T-helper 1 cell (primary cell): ENCODE measurements at places on chromosomes 13 and 19.

DNA sequence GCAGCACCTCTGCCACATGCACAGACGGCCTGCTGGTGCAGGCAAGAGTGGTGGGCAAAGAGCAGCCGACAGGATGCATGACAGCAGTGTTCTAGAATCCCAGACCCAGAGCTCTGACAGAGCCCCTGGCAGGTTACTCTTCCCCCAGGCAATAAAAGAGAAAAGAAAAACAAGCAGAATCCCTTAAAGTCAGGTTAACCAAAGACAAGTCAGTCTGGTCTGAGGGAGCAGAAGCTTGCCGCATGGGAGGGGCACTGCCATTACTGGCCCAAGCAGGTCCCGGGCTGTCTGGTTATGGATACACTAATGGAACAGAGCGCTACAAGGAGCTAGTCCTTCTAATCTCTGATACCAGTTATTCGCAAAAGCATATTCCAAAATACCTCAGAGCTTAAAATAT is 36.1 kb upstream of the DOCK9 start:
- DNase-seq, result no peak

DNA sequence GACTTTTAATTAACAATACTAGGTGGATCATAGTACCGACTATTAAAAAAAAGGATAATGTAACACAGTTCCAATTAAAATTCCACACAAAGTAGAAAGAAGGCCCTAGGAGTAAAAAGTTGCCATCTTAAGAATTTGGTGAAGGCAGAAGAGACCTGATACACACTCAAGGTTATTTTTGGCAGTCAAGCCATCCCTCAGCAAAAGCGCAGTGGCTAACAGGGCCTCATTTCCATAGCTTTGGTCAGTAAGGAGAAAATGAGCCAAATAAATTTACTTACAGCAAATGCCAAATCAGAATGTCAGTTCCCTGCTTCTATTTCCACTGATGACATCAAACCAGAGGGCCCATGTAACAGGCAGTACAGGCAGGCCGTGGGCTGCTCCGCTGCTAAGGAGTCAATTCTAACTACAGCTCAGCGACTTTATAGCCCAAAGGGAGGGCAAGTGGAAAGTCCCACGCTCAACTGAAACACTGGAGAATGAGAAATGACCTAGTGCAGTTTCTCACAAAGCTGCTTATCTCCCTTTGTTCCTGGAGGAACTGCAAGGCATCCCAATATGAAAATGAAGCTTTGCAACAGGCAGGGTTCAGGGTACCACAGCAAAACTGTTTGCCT is 6.3 kb downstream of the ARGLU1 start:
- peak; percentile 18 for DNase-seq

DNA sequence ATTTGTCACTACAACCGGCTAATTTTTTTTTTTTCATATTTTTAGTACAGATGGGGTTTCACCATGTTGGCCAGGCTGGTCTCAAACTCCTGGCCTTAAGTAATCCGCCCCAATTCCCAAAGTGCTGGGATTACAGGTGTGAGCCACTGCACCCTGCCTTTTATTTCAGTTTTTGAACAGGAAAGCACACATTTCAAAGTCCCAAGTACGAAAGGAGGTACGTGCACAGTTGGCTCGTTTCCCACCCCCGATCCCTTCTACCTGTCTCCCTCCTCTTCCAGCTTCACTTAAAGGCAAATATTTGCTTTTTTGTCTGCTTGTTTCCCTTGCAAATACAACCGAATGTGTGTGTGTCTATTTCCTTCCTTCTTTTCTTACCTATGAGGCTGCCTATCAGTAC is 30.5 kb downstream of the ZIC5 start:
- DNase-seq, result no peak

DNA sequence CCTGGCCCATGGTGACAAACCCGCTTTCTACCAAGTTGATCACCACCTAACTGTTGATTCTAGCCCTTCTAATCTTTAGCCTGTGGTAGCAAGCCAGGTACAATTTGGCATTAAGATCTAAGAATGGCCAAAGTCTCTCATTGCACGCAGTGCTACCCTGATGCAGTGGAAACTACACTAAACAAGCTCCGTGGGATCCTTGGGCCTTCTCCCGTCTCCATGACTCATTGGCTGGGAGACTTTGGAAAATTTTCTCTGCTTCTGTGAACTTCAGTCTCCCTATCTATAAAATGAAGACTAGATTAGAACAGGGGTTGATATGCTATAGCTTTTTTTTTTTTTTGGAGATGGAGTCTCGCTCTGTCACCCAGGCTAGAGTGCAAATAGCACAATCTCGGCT is 223.0 kb downstream of the TSHZ3 start:
- DNase-seq, result no peak

DNA sequence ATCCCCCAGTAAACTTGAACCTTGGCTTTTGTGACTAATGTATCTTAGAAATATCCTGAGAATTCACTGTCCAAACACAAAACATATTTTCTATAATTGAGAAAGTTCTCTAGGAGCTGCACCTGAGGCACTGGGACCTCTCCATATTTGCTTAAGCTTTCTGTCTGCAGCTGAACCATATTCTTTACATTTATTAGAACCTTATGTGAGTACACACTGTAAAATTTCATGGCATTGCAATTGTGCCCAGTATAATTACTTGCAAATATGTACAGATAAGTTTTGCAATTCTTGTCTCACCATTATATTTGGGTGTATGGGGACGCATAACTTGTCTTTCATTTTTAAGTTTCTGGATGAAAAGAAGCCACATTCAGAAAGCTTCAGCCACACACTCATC is 280.7 kb upstream of the KLHL1 start:
- DNase-seq, result no peak

- DNase-seq, result no peak
Measured at GRCh38 chr19:7748756-7749155, 1.4 kb upstream of the CD209 start.

DNA sequence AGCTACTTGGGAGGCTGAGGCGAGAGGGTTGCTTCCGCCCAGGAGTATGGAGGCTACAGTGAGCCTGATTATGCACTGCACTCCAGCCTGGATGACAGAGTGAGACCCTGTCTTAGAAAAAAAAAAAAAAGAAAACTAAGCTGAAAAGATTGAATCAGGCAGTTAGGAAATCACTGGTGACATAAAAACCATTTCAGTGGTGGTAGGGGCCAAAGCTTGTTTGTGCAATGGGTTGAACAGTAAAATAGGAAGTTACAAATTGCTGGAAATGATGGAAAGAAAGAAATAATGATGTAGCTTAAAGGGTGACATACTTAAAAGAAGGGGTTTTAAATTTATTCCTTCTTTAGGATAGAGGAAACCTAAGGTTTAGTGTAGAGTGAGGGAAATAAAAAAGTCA is 4.8 kb upstream of the OXGR1 start:
- DNase-seq, result no peak

DNA sequence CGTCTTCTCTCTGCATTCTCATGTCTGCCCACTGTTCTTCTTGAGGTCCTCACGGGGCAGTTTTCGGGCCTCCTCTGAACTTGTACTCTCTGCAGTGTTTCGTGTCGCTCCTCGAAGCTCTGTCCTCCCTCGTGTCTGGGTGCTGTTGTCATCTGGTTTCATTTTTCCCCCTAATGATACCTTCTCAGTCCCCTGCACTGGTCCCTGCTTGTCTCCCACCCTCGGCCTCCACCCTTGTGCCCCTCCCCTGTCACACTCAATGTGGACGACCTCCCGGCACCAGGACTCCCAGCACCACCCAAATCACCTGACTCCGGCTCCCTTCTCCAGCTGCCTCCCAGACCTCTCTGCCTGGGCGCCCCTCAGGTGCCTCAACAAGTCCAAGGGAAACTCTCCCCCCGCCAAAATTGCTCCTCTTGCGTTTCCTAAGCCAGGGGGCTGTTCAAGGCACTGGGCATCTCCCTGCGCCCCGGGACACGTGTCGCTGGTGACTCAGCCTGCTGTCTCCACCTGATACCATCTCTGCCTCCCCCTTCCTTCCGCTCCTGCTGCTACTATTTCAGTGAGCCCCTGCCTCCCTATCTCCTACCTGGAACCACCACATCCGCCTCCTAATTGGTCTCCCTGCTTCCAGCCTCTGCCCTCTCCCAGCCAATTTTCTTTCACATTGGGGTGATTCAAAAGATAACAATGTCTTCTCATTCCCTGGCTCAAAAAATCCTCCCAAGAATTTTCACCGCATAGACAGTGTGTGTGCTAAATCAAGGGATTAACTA is 49.5 kb downstream of the RFX2 start:
- DNase-seq, result peak; percentile 49

GRCh38 chr19:8306235-8307054 is 1.7 kb downstream of the CD320 start:
- DNase-seq, result no peak

GRCh38 chr13:22735011-22735995 is 445.5 kb upstream of the SGCG start:
- DNase-seq, result no peak

DNA sequence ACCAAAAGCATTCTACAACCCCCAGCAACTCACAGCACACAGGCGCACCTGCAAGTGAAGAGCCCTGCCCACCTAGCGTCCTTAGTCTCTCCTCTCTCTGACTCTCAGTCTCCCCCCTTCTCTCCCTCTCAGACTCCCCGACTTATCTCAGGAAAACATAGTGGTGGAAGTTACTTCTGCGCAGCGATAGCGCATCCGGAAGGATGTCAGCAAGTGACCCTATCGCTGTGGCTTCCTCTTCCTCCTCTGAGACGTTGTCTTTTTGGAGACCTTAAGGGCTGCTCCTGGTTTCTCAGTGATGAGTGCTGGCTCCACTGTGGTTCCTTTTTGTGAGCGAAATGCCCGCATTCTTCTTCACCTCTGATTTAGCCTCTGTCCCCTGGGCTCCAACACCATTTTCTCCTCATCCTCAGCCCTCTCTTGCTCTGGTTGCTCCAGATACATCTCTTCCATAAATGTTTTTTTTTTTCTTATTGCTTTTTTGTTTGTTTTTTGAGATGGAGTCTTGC is 1.4 kb upstream of the YIF1B start:
- no peak for DNase-seq

GRCh38 chr13:102286326-102286725 is 115.5 kb downstream of the FGF14 start:
- DNase-seq, result no peak

DNA sequence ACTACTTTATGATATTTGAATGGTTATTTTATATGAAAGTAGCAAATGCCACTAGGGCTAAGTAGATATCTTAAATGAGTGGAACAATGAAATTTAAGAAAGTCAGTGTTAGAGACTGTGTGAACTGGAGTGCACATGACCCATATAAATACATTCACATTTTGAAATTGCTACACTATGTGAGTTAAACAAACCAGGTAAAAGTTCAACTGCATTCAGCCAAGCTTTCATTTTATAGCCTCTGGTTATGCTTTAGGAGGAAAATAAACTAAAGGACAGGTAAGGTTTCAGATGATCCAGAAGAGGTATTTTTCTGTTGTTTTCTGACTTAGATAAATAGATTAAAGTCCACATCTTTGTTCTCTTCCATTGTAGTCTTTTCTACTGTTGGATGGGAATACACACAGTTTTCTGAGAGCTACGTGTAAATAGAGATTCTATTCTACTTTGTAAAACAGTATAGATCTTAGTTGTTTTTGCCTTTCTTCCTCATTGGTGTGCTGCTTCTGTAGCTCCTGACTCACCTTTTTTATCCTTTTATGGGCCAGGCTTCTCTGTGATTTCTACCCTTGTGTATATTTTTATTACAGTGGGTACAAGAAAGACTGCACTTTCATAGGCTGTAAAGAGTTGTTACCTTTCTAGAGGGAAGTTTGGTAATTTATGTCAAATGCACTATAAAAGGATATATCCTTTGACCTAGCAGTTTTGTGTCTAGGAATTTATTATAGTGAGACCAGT is 54.6 kb upstream of the KCTD4 start:
- no peak for DNase-seq

- no peak for DNase-seq
Measured at GRCh38 chr13:30510811-30511371, 45.2 kb upstream of the HMGB1 start.

DNA sequence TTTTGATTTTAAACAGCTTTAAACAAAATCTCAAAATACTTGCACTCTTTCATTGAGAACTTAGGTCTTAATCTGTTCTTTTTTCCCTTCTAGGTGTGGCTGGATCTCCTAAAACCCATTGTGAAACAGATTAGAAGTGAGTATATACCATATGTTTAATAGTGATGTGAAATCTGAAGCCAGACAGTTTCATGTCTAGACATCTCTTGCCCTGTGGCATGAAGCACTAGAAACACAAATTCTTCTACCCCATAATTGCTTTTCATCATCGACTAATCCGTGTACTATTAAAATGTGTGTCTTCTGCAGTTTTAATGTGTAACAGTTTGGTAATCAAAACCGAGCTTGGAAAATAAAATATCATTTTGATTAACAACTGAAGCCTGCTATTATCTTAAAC is 188.2 kb upstream of the RNF113B start:
- DNase-seq, result no peak

GRCh38 chr13:62931853-62932252 is 1516.2 kb upstream of the PCDH20 start:
- DNase-seq, result no peak

- no peak for DNase-seq
Measured at GRCh38 chr19:3658004-3658869, 31.6 kb upstream of the CACTIN start.

- no peak for DNase-seq
Measured at GRCh38 chr13:109113427-109113826, 484.0 kb downstream of the MYO16 start.

DNA sequence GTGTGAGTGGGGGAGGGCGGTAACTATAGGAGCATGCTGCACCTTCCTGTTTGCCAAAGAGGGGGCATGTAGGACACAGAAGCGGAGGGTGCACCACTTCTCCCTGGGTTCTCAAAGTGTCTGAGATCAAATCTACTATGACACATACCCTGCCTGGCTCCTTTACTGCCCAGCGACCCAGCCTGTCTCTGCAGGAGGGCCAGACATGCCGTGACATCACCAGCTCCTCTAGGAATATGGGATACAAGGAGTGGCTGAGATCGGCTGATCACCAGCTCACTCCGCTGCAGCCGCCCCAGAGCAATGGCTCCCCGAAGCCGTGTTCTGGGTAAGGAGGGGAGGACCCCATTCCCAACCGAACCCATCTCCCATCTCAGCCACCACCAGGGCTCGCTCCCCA is 16.4 kb upstream of the IGFL1 start:
- DNase-seq, result no peak

DNA sequence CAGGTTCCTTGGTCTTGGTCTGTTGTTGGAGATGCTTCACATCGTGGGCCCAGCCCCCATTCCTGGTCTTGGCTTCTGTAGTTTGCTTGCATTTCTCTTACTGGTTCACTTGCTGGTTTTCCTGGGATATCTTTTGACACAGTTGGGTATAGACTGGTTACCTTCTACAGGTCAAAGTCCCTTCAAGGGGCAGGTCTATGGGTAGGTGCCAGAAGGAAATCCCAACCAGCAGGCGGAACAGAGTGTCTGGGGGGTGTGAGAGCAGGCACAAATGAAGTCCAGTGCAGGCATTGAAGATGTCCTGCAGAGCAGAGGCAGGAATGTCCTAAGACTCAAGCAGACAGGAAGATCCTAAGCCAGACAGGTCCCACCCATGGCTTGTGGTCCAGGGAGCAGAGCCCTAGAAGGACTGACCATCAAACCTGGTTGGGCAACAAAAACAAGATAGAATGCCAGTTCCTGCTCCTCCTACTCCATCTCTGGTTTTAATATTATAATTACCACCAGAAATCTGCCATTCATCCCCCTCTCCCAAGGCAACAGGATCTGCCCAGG is 17.7 kb upstream of the WASF3 start:
- no peak for DNase-seq
